ENCODE measurements at places on chromosomes 5 and 9. TPM values are rescaled to one million over a fixed set of nuclear protein-coding genes. Genes with fewer than 3 reads are reported as not detected.

GRCh38 chr5:179542170-179542569, 8.2 kb upstream of the RUFY1 start:
- no peak for DNase-seq

- no peak for DNase-seq
These were observed 420.3 kb downstream of the GABRG2 start for GRCh38 chr5:162487528-162488525.

- no peak for DNase-seq
These were observed 273.9 kb downstream of the NPR3 start for GRCh38 chr5:32984851-32985610.

GRCh38 chr5:34022121-34022705, 14.4 kb upstream of the AMACR start:
- peak; percentile 43 for DNase-seq

The DPYSL3 gene
- 96.8 TPM for polyA plus RNA-seq

The ARHGEF37 gene
- polyA plus RNA-seq = 5.0 TPM

The EQTN gene
- polyA plus RNA-seq = not detected

The F2RL2 gene
- not detected for polyA plus RNA-seq

The SPARC gene
- polyA plus RNA-seq = 4,849 TPM

The MARCOL gene
- polyA plus RNA-seq = not detected

Data from muscle of arm (tissue), 14 donors.